Stimulated activated CD8-positive, alpha-beta memory T cell treated with anti-CD3 and anti-CD28 coated beads, Interleukin-7, amount 100 ng/mL, for 48 hours (primary cell): ENCODE measurements at places on chromosomes 3 and 15.

DNA sequence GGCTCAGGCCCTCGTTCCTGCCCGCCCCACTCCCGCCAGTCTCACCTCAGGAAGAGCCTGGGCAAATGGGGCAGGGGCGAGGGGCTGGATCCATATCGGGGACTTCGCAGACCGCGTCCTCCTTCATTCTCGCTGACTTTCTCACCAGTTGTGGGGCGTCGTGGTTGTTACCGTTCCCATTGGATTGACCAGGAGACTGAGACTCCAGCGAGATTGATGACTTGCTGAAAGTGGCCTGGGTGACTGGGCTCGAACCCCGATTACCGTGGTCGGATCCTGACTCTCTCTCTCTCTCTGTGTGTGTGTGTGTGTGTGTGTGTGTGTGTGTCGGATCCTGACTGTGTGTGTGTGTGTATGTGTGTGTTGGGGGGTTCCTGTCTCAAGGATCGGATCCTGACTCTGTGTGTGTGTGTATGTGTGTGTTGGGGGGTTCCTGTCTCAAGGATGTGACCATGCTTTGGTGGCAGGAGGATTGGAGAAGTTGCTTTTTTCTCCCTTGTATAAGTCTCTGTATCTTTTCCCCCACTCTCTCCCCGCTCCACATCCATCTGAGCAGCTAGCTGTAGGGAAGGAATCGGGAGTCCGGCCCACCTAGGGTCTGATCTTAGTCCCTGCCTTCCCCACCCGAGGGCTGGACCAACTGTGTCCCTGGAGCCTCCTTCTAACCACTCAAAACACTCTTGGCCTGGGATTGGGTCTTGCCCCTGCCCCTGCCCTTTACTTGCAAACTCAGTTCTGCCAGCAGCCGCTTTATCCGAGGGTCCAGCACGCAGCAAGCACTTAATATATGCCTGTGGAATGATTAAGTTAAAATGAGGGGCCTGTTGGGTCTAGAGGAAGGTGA lies 603 bp downstream of the PLEKHO2 start:
- DNase-seq: no peak

DNA sequence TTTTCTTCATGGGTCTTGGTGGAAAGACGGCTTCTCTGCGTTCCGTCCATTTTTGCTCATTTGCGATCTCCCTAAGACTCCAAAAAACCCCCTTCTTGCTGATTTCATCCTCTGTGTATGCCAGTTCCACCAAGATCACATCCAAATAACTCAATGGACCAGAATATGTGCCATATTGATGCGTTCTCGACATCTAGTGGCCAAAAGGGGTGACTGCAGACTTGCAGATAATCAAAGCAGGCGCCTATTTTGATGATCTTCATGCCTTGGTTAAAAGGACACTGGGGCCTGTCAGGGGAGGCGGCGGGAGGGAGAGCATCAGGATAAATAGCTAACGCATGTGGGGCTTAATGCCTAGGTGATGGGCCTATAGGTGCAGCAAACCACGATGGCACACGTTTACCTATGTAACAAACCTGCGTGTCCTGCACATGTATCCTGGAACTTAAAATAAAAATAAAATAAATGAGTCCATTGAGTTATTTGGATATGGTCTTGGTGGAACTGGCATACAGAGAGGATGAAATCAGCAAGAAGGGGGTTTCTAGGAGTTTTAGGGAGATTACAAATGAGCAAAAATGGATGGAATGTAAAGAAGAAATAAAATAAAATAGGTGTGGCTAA lies 104.2 kb upstream of the RAD18 start:
- no peak for DNase-seq

GRCh38 chr3:101513419-101513986 lies 491 bp upstream of the SENP7 start:
- DNase-seq: no peak

DNA sequence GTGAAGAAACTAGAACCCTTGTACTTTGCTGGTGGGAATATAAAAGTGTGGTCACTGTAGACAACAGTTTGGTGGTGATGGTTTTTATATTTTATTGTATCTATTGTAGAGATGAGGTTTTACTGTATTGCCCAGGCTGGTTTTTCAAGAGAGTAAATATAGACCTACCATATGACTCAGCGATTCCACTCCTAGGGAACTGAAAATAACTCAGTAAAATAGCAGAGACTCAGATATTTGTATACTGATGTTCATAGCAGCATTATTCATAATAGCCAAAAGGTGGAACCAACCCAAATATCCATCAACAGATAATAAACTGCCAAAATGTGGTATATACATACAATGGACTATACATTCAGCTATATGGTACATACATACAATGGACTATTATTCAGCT lies 68.8 kb upstream of the IL12A start:
- DNase-seq: no peak

- DNase-seq: no peak
Measured at GRCh38 chr3:83438188-83438587, 1520.6 kb upstream of the CADM2 start.
